EH (cell line): ENCODE measurements at places on chromosomes 13 and 19.

GRCh38 chr19:13840305-13841085, 36.4 kb upstream of the NANOS3 start:
- peak; percentile 79 for DNase-seq

- DNase-seq: no peak
These were observed 12.0 kb upstream of the KCNC3 start for GRCh38 chr19:50341091-50341564.

DNA sequence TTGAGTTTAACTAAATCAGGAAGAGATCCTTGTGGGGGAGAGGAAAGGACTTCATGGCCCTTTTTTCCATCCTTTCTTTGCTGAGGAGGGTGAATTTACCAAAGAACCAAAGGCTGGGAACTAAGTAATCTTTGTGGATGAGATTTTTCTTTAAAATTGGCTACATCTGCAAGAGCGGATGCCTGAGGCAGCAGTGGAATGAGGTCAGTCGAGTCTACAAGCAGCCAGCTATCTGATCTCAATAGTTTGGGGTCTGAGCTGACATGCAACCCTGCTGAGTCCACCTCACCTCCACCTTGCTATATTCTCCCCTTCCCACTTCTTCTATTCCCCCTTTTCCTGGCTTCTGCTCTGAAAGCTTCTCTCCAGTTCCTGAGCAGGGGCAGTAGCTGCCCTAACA, 3.6 kb upstream of the DNAJC15 start:
- peak; percentile 66 for DNase-seq

DNA sequence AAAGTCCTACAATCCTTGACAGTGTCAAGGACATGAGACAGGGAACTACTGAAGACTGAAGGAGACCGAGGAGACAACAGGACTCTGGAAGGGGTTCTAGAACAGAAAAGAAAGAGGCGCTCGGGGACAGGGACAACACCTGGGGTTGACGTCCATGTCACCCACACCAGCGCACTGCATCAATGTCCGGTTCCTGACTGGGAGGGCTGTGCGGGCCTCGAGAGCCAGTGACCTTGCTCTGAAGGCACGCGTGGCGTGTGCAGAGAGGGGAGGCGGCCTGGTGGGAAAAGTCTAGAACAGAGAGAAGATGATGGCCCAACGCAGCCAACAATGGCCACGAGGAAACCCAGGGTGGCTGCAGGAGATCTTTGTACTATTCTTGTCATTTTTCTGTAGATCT, 5.7 kb downstream of the CARS2 start:
- no peak for DNase-seq

DNA sequence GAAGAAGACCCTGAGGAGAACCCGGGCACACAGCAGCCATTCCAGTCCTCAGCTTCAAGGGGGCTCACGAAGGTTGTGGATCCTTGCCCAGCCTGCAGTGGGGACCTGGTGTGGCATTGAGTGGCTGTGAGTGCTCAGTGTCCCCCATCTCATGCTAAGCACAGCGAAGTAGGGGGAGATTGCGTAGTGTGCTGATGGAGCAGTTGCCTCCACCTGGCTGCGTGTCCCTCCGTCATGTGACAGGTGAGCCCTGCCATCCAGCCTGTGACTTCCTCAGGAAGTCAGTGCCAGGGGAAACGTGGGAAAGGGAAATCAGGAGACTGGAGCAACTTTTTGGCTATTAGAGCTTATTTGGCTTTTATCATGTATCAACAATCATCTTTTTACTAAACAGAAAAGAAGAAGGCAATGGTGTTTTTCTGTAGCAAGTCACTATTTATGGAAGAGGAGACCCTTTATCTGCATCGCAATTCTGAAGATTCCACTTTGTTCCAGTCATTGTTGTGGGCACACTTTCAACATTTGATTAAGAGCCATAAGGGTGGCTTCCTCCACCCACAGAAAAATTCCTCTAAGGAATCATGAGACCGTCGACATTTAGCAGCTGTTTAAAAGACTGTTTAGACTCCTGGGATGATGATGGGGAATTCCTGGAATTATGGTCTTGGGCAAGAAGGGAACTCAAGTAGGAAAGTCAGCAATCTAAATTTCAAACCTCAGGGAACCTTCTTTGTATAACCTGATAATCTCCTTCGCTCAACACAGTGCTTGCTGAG, 126.8 kb upstream of the SPATA13 start:
- DNase-seq: peak; percentile 88

DNA sequence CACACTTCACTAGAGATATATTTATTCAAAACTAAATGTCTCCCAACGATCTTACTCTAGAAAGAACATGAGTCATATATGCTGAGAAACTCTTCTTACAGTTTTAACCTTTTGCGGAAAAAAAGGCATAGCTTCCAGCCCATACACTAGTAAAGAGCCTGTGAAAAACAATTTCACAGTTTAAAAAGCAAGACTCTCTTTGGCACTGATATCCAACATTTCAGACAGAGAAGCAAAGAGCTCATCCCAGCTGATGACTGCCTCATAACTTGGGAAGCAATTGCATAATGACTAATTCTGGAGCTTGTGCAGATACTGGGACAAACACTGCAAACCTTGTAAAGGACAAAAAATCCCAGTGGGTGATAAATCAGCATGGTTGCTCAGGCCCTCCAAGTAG, 88.0 kb downstream of the ENOX1 start:
- DNase-seq: peak; percentile 51

GRCh38 chr13:83919775-83920174, 37.5 kb upstream of the SLITRK1 start:
- no peak for DNase-seq

DNA sequence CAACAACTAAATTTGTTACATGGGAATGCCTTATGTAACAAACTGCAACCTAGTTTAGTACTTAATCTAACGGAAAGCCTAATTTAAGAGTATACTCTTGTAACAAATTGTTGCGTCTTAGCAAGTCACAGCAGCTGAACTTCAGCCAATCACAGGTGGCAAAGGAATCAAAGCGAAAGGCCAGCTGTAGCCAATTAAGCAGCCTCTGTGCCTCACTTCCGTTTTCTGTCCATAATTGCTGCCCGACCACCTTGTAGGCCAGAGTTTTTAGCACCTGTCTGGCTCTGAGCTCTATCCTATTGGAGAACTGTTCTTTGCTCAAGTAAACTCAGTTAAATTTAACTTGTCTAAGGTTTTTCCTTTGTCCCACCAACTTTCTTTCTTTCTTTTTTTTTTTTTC, 18.1 kb upstream of the HSPH1 start:
- DNase-seq: no peak

DNA sequence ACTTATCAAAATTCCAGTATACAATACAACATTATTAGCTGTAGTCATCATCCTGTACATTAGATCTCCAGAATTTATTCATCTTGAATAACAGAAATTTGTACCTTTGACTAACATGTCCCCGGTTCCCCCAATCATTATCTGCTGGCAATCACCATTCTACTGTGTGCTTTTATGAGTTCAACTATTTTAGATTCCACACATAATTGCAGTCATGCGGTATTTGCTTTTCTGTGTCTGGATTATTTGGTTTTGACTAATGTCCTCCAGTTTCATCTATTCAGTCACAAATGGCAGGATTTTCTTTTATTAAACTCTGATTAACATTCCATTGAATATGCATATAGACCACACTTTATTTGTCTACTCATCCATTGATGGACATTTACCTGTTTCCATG, 530.7 kb upstream of the SLITRK1 start:
- peak; percentile 67 for DNase-seq

DNA sequence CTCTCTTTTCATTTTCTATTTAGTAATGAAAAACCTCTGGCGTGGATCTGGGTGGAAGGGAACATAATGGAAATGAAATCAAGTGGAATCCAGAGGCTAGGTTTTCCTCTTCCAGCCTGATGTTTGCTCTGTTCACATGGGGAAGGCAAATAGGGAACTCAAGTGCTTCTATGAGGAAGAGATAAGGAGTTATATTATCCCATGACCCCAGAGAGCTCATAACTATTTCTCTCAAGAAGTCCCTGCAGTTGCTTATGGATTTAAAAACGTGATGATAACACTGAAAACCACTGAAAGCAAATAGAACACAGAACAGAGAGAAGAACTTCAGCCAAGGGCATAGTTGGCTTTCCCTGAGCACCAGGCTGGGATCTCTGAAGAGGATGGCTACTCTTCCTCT, 157.8 kb downstream of the B3GLCT start:
- no peak for DNase-seq

- peak; percentile 59 for DNase-seq
These were observed 58.5 kb downstream of the SPATA13 start for GRCh38 chr13:24218977-24219376.

GRCh38 chr13:42049454-42049813, 986 bp downstream of the DGKH start:
- no peak for DNase-seq

- no peak for DNase-seq
These were observed 34.5 kb downstream of the MYO9B start for GRCh38 chr19:17109962-17110598.

DNA sequence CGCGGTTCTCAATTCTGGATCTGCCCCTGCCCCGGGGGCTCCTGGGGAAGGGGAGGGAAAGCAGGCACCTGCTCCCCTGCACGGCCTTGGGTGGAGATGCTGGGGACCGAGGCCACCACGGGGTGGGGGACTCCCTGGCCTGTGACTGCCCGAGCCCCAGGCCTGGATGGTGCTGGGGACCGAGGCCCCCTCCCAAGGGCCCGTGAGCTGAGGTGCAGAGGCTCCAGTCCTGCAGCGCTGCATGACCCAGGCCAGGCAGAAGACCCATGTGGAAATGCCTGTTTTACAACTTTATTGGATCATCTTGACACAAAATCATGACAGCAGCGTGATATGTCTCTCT, 4.0 kb downstream of the IZUMO4 start:
- DNase-seq: no peak

DNA sequence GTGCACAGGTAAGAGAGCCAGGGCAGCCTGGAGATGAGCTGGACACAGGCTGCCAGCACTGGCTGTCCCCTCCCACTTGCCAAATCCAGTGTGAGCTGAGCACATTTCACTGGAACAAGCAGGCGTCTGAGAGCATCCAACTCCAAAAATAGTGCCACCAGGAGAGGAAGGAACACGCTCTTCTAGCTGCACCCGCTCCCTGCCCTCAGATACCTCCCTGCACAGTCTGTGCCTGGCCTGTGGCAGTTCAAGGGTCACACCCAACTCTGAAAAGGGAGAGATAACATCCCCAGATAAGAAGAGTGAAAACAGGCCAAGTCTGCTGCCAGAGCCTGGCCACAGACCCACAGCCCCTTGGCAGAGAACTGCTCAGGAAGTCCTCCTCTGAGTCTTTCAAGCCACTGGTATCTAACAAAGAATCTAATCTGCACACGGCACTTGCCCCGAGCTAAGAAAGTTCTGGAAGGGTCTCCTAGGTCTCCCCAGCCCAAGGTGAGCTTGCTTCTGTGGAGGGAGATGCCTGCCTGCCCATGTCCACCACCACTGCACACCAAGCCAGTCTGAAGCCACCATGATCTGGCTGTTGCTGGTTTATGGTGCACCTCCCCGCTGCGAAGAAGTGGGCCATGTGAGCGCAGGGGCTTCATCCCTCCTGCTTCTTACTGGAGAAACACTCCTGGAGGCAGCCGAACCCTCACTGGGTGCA, 14.7 kb downstream of the ELL start:
- peak; percentile 46 for DNase-seq

- DNase-seq: no peak
These were observed 491.3 kb downstream of the DIAPH3 start for GRCh38 chr13:59672445-59672844.

DNA sequence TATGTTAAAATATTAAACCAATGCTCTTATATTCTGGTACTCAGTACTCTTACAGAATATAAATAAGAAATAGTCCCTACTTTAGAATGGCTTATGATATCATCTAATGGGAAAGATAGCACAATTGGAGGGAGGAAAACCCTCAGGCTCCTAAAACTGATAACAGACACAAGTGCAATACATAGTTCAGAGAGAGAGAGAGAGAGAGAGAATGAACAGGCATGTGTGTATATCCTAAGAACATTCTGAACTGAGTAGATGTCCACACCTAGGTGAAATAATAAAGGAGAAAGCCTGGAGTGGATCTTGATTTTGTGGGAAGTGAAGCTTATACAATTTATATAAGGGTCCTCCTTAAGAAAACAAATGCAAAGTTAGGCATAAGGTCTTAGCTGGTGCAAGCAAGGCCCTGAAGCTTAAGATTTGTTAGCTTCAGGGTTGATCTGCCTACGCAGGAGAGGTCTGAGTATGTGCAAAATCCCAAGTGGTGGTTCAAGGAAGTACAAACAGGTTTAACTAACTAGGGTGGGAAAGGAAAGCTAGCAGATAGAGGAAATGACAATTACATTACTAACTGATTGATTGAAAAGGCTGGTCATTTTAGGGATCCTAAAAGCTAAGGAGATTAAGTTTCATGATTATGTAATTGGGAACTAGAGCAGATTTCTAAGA, 53.3 kb downstream of the SOX21 start:
- no peak for DNase-seq

- DNase-seq: peak; percentile 89
These were observed 7.9 kb upstream of the DPY19L3 start for GRCh38 chr19:32397671-32398101.

GRCh38 chr13:50998326-50998725, 88.7 kb downstream of the RNASEH2B start:
- no peak for DNase-seq

DNA sequence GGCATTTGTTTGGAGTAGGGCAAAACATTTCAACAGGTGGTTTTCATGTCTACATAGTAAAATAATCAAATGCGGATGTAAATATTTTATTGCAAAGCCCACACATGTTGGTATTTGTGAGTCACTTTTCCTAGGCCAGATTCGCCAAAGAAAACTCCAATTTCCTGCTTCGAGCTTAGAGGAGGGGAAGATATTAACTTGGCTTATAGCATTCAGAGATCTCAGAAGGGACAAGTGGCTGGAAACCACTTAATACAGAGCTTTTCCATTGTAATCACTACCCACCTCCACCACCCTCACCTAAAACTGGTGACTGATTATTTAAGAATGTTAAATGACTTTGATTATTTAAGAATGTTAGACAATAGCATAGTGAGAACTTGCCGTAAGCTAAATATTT, 530.6 kb upstream of the SPRY2 start:
- no peak for DNase-seq

DNA sequence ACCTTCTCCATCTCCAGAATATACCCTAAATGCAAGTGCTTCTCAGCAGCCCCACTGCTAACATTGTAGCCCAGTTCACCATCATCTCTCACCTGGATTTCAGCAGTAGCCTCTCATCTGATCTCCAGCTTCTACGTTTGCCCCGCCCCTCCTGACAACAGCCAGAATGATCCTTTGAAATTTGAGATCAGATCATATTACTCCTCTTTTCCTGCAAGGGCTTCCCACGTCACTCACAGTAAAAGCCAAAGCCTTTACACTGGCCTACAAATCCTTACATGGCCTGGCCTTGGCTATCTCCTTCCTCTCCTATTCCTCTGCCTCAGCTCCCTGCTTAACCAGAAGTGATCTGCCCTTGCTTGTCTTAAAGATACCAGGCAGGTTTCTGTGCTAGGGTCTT, 94.3 kb upstream of the NBEA start:
- no peak for DNase-seq

DNA sequence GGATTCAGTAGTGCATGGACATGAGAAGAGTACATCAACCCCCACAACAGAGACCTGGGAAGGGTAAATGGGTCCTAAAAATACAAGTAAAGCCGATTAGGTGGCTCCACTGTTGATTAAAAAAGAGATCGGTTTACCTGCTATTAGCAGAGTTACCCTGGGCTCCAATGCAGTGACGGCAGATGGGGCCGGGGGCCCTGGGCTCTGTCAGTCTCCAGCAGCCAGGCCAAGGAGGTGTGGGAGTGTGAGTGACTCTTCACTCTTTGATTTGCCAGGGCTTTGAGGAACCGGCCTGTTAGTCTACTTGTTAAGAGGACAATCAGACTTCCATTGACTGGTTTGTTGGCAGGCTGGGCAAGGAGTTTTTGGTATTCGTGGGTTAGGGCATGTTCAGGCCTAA, 1368.7 kb downstream of the UQCRFS1 start:
- DNase-seq: no peak
